ENCODE measurements at places on chromosomes 2 and 18.

DNA sequence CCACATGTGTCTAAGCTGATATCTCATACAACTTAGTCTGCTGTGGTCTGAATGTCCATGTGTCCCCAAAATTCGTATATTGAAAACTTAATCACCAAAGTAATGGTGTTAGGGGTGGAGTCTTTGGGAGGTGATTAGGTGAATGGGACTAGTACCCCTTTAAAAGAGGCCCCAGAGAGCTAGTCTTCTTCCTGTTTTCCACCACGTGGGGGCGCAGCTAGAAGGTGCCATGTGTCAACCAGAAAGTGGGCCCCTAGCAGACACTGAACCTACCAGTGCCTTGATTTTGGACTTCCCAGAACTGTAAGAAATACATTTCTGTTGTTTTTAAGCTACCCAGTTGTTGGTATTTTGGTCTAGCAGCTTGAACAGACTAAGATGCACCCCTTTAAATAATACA, 86.6 kb downstream of the ASB1 start:
- DNase-seq = no peak

GRCh38 chr18:51054764-51055163, 24.8 kb downstream of the SMAD4 start:
- DNase-seq = no peak

- DNase-seq = no peak
Observed at GRCh38 chr18:63320975-63321265, 1.4 kb upstream of the BCL2 start.

DNA sequence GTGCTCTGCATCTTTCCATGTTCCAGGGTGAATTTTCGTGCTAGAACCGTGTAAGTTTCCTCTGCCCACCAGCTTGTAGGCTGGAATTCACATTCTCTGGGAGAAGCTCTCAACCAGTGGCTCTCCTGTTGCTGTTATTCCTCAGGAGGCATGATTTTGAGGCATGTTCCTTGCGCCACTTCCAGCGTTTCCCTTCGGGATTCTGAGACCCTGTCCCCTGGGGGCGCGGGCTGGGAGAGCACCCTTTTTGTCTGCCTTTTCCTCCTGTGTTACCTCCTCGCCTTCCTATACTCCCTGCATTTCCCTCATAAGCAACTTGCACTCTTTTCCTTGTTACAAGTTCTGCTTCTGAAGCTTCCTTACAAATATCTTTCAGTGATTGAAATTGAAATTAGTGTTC, 156.4 kb downstream of the PTPRM start:
- DNase-seq = no peak

GRCh38 chr2:137180012-137180411, 414.7 kb downstream of the THSD7B start:
- no peak for DNase-seq

GRCh38 chr2:37800176-37800858, 124.8 kb upstream of the RMDN2 start:
- DNase-seq = no peak

- DNase-seq = no peak
Observed at GRCh38 chr18:61335684-61336555, 2.7 kb downstream of the CDH20 start.

DNA sequence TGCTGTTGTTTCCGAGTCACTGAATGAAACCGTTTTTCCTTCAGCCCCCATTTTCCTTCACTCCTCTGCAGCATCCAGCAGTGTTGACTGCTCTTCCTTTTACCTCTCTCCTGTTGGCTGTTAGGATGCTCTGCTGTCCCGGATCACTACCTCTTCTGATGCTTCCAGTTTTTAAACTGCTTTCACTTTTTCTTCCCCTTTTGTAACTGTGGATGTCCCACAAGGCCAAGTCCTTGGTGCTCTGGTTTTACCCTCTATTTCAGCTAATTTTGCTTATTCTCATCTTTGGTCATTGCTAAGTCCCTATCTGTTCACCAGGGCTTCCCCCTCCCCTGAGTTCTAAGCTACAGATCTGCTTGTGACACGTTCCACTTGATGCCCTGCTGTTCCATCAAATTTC, 39.4 kb upstream of the MAP4K3 start:
- no peak for DNase-seq

GRCh38 chr2:160931531-160931930, 228.7 kb upstream of the TANK start:
- no peak for DNase-seq

GRCh38 chr2:156134887-156135286, 197.6 kb downstream of the NR4A2 start:
- DNase-seq = no peak

DNA sequence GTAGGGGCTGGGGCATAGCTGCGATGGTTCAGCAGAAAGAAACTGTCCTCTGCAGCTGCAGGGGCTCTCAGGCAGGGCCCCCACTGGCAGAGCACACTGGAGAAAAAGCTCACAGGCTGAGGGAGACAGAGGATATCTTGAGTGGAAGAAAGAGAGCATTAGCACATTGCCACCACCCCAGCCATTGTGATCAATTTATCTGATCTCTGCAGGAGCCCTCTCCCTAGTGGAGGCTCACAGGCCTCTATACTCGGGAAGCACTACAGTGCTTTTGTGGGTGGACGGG, 801 bp upstream of the SFTPB start:
- DNase-seq = no peak

GRCh38 chr2:20203521-20204225, 21.3 kb downstream of the SDC1 start:
- DNase-seq = no peak

DNA sequence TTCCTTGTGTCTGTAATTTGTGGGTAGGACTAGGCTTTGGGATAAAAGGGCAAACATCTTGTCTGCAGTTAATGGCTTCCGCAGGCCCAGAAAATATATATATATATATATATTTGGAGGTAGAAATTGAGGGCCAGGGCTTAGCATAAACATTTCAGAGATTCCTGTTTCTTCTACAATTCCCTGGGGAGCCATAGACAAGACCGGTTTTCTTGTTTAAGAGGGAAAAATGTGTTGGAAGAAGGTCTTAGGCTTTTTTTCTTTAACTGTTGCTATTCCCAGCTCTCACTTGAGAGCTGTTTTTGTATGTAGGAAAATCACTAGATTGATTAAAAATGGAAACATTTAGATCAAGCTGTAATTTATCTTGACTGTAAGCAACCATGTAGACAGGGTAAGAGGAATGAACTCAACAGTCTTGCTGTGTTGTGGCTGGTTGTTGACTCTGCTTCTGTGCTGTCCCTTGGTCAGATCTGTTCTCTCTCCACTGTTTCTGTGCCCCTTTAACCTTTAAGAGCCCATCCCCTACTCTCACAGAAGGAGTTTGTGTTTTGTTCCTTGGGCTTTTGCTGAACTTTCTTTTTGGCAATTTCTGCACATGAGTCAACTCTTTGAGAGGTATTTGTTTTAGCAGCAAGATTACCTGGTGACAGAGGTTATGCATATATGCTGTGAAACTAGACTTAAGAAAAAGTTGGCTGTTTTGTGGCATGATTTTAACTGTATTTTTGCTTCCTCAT, 58.3 kb downstream of the EFEMP1 start:
- DNase-seq = no peak

DNA sequence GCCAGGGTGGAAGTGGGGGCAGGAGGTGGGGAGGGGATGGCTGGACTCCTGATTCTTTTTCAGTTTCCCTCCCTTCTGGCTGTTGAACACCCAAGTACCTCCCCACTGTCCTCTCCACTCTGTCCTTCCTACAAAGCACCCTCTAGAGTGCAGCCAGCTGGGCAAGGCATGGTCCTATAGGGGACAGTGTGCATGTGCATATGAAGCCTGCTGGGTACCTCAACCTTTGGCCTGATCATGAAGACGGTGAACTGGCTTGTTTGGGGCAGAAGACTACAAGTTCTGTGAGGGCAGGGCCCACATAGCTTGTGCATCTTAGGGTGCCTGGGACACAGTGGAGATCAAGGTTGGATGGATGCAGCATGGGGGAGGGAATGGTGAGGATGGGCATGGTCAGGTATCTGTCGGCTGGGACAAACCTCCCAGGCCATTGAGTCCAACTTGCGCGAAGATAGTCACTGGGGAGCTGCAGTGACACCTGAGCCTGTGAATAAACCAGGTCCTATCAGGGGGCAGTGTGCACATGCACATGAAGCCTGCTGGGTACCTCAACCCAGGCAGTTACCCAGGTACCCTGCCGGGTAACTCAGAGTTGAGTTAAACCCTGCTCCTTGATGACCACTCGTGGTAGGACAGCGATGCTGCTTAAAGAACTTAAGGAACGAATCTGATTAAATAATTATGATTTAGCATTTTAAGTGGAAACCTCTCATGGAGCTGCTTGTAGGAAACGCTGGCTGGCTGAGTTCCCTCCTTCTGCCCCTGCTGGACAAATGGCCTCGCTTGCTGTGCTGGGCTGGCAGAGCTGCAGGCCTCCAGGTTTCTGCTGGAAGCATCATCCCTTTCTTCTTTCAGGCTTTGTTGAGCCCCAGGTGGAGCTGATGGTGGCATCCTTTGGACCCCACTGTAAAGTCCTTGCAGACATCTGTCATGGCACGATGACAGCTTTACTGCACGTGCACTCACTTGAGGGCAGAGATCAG, 84.0 kb downstream of the POLR1A start:
- no peak for DNase-seq

GRCh38 chr18:61553045-61553659, 219.9 kb downstream of the CDH20 start:
- no peak for DNase-seq

DNA sequence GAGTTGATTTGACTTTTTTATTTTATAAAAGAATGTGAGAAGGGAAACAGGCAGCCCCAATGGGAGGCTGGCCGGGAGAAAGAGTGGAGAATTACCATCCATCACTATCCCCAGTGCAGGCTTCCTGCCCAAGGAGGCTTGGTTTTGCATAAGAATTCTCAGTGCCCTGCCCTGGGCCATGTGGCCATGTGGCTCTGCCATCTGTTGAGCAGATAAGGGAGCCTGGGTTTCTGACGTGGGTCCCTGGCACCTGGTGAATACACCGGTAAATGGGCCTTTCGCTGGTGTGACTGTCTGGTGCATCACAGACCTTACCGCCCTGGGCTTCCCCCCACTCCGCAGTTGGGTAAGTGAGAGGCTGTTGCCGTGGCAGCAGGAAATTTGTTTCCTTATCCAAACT, 54.5 kb upstream of the TMEM163 start:
- no peak for DNase-seq

GRCh38 chr2:223760838-223761502, 76.4 kb downstream of the AP1S3 start:
- peak; percentile 9 for DNase-seq

GRCh38 chr2:10923965-10924364, 12.2 kb downstream of the KCNF1 start:
- DNase-seq = no peak

DNA sequence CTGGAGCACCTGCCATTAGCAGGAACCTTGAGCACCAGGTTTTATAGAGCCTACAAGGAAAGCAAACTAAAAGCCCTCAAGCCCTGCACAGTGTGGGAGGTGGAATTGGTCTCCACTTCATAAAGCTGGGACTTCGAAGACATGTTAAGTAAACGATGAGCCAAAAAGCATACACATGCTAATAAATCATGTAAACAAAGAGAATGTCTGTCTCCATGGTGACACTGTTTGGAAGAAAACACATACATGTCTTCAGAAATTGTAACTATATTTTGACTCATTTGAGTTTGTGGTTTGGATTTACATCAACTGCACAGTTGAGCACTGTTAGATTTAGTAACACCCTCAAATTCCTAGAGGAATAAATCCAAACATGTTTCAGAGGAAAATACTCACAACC, 978.5 kb upstream of the LRRTM1 start:
- no peak for DNase-seq

DNA sequence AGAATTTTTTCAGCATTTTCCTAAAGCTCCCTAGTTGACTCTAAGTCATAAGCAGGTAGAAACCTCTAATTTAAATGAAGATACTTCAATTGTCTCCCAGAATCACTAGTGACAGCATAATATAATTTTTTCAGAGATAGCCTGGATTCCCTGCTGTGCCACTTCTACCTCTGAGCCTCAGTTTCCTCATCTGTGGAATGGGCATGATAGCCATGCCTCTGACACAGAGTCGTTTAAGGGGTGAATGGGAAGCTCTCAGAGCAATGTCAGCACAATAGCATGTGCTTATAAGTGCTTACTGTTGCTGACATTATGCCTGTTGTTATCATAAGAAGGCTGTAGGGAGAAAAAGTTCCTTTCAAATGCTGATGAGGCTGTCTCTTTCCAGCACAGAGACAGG, 48.0 kb downstream of the SFXN5 start:
- no peak for DNase-seq

DNA sequence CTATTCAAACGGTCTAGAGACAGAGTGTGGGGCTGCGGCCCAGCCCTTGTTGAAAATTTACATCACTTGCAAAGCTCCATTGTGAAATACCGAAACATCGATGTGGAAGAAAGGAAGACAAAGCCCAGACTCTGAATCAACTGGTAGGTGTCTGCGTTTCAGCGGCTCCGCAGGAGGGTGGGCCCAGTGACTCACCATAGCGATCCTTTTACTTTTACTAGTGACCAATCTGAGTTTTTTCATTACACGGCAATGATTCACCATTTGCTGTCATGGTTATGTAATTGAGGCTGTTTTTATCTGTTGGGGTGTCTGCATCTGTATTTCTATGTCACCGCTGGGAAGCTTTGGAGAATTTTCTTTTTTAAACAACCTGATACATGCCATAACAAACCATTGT, 66.6 kb upstream of the ODC1 start:
- no peak for DNase-seq

GRCh38 chr2:115807276-115807675, 1364.8 kb downstream of the DPP10 start:
- no peak for DNase-seq

GRCh38 chr2:199259671-199260070, 198.1 kb downstream of the SATB2 start:
- DNase-seq = no peak

GRCh38 chr2:74872389-74872836, 38.5 kb downstream of the HK2 start:
- no peak for DNase-seq

GRCh38 chr2:97808816-97809215, 95.4 kb downstream of the ZAP70 start:
- no peak for DNase-seq

GRCh38 chr2:133711201-133711600, 142.9 kb upstream of the NCKAP5 start:
- no peak for DNase-seq

GRCh38 chr18:56267334-56267733, 371.1 kb downstream of the TXNL1 start:
- DNase-seq = peak; percentile 5

Data from NCI-H446 treated with DMSO at 0.1 percent for 48 hours (cell line).